ENCODE measurements at places on chromosomes 2 and 18.

- no peak for DNase-seq
Measured at GRCh38 chr2:113114224-113114945, 13.0 kb upstream of the IL1RN start.

- no peak for DNase-seq
Measured at GRCh38 chr2:195472501-195473234, 184.4 kb upstream of the SLC39A10 start.

GRCh38 chr2:134177351-134177931, 76.4 kb upstream of the MGAT5 start:
- DNase-seq, result no peak

GRCh38 chr2:178859730-178860129, 52.5 kb upstream of the TTN start:
- no peak for DNase-seq

DNA sequence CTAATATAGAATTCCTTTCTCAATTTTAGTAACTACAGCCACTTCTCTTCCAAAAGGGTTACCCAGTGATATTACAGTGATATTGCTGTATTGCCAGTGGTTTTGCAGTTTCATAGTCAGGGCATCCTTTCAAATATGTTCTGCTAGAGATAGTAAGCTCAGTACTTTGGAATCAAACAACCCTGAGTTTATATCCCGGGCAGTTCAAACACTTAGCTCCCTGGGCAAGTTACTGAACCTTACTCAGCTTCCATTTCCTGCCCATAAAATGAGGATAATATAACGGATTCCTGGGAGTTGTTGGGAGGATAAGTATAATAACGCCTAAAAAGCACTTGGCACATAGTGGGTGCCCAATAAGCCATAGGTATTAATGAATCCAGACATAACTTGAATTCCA, 212.6 kb upstream of the PARD3B start:
- no peak for DNase-seq

DNA sequence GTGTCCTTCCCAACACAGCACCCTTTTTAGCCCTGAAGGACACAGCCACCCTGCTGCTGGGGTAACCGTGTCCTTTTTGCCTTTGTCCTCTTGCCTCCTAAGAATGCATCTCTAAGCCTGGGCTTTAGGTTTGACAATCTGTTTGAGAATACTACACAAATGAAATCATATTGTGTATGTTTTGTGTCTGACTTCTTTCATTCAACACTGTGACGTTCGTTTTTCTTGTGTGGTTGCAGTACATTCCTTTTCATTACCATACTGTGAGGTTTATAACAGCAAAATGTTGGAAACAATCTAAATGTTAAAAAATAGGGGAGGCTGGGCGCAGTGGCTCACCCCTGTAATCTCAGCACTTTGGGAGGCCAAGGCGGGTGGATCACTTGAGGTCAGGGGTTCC, 11.2 kb downstream of the ASPRV1 start:
- DNase-seq, result no peak

- DNase-seq, result no peak
Measured at GRCh38 chr2:60518567-60518966, 34.9 kb downstream of the BCL11A start.

GRCh38 chr2:16151281-16151570, 210.9 kb downstream of the MYCN start:
- no peak for DNase-seq

- peak; percentile 6 for DNase-seq
Measured at GRCh38 chr2:101223814-101224231, 28.9 kb upstream of the CNOT11 start.

DNA sequence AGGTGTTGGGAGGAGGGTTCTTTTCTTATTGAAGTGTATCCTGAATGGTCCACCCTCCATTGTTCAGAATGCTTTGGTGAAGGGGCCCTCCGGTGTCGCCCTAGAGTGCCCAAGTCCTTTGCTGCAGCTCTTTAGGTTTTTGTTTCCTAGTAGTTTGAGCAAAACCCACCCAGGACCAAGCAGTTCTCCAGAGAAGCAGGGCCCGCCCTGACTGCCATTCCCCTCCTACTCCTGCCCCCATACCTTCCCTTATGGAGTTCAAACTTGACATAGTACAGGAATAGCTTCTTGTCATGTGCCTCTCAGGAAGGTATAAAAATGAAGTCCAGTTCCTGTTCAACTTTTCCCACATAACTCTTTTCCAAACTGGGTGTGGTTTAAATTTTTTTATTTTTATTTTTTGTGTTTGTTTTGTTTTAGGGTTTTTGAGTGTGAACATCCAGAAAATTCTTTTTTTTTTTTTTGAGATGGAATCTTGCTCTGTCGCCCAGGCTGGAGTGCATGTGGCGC, 5.6 kb downstream of the MERTK start:
- DNase-seq, result no peak

DNA sequence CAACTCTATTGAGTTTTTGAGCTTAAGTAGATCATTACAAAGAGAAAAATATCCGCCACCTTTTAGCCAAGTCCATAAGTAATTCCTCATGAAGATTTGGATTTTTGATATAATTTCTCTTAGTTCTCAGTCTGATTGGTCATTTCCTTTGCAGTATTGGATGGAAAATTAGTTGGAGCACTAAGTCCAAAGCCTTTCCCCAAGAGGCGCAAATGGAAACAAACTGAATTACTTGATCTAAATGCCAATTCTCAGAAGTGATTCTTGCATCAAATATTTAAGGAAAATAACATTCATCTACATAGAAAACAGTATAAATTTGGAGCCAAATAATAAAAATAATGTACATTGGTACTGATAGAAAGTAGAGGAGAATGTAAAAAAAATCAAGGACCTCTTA, 115.6 kb downstream of the CACNB4 start:
- no peak for DNase-seq

DNA sequence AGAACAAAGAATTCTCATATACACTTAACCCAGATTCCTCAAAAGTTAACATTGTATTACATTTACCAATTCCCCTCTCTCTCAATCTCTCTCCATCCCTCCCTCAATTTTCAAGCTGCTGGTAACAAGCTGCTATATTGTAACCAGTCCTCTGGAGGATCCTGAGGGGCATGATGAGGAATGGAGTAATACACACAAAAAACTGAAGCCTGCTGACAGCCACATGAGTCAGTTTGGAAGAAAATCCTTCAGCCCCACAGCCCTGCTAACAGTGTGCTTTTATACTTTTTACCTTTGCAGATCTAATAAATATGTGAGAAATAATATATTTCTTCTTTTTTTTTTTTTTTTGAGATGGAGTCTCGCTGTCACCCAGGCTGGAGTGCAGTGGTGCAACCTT, 165.7 kb upstream of the RAB12 start:
- DNase-seq, result no peak

Measured in activated T-cell treated with anti-CD3 and anti-CD28 coated beads, Interleukin-2, amount 50 U/mL, for 4 hours (primary cell).